GM06990 (cell line): ENCODE measurements at places on chromosomes 2 and 18.

GRCh38 chr2:178949584-178949983, 100.4 kb downstream of the CCDC141 start:
- DNase-seq = no peak

DNA sequence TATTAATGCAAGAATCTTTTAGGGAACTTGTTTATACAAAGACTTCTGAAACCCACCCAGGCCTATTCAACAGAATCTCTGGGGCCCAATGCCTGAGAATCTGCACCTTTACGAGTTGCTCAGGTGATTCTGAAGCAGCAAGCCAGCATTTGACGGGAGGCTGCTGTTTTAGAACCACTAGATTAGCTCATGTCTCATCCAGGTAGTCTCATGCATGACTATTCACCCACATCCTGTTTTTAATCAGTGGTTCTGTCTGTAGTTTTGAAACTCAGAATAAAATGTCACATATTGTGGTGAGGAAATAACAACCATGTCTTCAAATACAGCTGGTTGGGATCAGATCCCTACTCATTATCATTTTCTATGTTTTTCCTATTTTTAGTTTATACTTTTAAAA, 39.5 kb downstream of the CYTIP start:
- DNase-seq = peak; percentile 73

DNA sequence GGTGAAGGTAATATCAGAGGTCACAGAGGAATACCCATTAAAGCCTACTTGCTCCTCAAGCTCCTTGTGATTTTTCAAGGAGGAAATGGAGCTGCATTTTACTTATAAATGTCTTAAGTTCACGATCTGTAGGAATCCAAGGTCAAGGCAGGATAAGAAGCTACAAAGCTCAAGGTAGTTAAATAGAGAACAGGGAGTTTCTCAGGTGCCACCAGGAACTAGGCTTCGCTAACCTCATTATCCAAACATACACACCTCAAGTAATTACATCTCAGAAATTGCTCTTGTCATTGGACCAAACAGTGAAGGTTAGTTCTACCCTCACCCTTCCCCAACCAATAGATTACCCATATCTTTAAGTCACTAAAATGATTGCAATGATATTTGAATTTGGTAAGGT, 317.4 kb upstream of the HNRNPA3 start:
- DNase-seq = no peak

DNA sequence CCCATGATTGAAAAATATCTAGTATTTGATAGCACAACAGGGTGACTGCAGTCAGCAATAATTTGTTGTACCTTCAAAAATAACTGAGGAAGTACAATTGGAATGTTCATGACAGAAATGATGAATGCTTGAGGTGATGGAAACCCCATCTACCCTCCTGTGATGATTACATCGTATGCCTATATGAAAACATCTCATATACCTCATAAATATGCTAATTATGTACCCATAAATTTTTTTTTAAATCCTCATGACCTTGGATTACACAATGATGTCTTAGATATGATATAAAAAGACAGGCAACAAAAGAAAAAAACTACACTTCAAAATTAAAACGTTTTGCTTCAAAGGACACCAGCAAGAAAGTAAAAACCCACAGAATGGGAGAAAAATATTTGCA, 1.4 kb upstream of the POLR1B start:
- no peak for DNase-seq

GRCh38 chr2:189876271-189876670, 92.0 kb downstream of the PMS1 start:
- no peak for DNase-seq

DNA sequence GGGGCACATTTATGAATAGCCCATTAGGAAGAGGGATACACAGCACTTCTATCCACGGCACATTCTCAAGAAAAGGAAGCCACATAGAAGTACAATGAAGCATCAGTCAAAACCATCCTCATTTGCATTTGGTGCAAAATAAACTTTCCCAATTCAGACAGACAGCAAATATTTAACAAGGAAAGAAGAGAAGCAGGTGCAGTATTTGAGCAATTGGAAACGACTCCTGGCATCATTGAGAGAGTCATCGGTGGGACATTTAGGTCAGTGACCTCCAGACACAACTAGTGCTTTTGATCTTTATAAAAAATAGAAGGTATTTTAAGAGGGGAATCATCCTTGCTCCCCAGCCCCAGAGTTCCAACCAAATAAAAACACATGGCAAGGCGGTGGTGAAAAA, 118.0 kb downstream of the MREG start:
- no peak for DNase-seq

GRCh38 chr2:23826771-23827170, 100.2 kb downstream of the ATAD2B start:
- DNase-seq = no peak

DNA sequence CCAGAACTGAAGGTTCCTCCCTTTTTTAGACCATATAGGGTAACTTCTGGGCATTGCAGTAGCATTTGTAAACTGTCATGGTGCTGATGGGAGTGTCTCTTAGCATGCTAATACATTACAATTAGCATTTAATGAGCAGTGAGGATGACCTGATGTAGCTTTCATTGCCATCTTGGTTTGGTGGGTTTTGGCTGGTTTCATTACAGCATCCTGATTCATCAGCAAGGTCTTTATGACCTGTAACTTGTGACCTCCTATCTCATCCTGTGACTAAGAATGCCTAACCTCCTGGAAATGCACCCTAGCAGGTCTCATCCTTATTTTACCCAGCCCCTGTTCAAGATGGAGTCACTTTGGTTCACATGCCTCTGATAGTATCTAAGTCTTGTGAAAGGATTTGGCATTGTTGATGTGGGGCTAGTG, 159.0 kb downstream of the TMX3 start:
- no peak for DNase-seq

- no peak for DNase-seq
Measured at GRCh38 chr2:136383167-136383566, 265.2 kb upstream of the CXCR4 start.

- no peak for DNase-seq
Measured at GRCh38 chr18:49226243-49227000, 234.0 kb downstream of the DYM start.

- DNase-seq = no peak
Measured at GRCh38 chr18:74861154-74861553, 263.5 kb downstream of the ZNF407 start.

- no peak for DNase-seq
Measured at GRCh38 chr2:64704996-64705395, 51.3 kb upstream of the SERTAD2 start.

DNA sequence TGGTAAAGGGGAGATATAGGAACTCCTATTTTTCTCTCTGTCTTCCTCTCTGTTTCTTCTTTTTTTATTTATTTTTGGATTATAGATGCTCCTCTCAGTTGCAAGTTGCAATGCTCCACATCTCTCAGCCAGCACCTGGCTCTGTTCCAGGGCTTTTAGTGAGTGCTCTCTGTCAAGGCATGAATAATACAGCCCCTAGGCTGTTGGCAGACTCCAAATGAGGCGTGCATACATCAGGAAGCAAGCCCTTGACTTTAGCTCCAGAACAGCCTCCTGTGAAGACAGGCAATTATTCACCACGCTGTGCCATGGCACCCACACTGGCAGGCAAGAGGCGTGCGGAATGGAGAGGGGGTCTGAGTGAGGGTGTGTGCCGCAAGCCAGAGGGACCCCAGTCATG, 228.1 kb upstream of the PXDN start:
- DNase-seq = no peak

- DNase-seq = no peak
Measured at GRCh38 chr2:208049441-208049840, 24.1 kb upstream of the PLEKHM3 start.

DNA sequence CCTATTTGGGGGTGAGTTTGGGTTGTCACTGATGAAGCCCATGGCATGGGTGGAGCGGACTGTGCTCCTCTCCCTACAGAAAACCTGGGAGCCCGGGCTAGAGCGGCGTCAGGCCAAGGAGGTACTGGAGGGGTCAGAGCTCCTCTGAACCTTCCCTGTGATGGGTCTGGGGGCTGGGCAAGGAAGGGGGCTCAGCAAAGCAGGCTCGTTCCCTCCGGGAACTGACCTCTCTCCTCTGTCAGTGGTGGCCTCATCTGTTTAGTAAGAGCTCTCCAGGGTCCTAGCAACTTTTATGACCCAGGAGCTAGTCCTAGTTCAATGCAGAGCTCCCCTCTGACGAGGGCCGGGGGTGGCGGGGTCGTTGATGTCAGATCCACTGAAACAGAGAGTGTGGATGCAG, 62.4 kb upstream of the OTOF start:
- DNase-seq = no peak

DNA sequence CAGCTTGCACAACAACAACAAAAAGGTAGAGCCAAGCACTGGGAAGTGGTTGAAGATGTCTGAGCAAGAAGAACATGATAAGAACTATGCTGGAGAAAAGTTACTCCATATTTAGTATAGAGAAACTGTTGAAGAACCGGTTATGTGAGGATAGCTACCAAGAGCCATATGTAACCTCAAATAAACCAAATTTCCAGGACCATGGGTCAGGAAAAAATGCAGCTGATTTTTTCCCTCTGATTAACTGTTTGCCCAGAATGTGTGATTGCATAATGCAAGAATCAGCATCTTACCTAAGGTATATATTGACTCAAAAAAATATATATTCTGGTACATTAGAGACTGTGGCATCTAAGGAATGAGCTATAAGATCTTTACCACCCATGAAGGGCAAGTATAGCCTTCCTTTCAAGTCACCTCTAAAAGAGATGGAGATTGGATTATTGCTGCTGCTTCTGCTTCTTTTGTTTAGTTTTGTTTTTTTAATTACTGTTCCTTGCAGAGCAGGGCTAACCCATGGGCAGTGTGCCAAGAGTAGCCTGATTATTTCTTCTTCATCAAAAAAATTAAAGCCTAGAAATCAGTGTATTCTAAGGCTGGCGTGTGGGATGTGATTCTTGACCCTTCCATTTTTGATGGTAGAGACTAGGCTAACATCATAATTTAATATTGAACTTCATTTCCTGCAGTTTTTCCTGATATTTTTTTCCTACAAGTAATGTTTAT, 76.9 kb upstream of the MAP3K20 start:
- no peak for DNase-seq

GRCh38 chr2:134581877-134582546, 136.8 kb downstream of the TMEM163 start:
- DNase-seq = no peak

DNA sequence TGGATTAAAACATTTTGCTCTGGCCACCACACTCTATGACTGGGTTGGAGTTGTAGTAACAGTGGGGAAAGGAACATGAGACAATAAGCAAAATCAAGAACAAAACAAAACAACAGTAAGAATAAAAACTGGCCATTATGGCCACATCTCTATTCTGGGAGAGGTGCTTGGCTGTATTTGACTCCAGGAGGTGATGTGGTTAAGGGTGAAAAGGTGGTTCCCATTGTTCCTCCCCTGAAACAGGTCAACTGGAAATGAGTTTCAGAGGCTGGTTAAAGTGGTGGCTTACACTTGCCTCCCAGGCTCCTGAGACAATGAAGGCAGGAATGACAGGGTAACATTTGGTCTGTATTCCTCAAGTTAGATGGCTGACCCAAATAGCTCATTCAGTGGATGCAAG, 67.3 kb upstream of the FANCL start:
- DNase-seq = no peak

- DNase-seq = peak; percentile 24
Measured at GRCh38 chr18:50401888-50402287, 27.0 kb downstream of the SKA1 start.

- no peak for DNase-seq
Measured at GRCh38 chr2:203812294-203813221, 55.0 kb upstream of the CTLA4 start.

DNA sequence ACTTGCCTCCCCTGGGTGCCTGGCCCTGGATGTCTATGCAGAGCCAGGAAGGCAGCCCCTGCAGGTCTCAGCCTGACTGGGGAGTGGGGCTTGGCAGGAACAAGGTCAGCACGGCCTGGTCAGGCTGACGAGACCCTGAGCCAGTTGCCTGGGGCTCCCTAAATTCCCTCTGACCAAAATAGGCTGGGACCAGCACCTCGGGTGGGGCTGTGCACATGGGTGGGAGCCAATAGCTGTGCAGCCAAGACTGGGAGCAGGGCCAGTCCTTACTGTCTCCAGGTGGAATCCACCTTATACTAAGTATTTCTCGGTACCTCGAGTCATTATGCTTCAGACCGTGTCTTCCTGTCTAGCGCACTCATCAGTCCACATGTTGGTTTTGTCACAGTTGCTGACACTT, 11.4 kb upstream of the IL1R2 start:
- no peak for DNase-seq

GRCh38 chr2:169093535-169093934, 24.2 kb downstream of the DHRS9 start:
- no peak for DNase-seq

DNA sequence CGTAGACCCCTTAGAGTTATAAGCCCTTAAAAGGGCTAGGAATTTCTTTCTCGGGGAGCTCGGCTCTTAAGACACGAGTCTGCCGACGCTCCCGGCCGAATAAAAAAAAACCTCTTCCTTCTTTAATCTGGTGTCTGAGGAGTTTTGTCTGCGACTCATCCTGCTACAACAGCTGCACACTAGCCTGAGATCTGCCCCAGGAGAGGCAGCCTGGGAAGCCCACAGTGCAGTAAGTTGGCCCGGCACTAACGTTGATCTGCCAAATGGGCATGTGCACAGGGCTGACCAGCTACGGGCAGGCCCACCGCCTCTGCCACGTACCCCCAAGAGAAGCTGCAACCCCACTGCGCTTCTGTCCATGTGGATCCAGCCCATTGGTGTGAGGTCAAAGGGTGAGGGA, 8.4 kb upstream of the LIMS2 start:
- DNase-seq = no peak

GRCh38 chr2:144015036-144015435, 504.9 kb downstream of the ZEB2 start:
- DNase-seq = no peak

- no peak for DNase-seq
Measured at GRCh38 chr18:80176334-80177073, 67.4 kb downstream of the ADNP2 start.

DNA sequence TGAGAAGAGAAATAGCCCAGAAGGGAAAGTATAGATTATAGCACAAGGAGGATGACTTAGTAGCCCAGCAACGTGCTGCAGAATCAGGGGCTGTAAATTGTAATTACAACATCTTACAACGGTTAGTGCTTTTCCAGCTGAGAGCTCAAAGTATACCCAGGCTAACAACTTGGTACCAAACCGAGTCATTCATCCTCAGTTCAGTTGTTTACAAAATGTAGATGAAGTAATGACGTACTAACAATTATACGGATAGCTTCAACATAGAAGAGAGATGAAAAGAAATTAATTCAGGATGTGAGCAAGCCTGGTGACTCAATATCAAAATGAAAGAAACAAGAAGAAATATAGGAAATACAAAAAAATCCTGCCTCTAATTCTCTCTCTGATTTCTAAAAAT, 99.2 kb downstream of the DYNAP start:
- no peak for DNase-seq

- no peak for DNase-seq
Measured at GRCh38 chr18:3048121-3048520, 35.2 kb upstream of the LPIN2 start.

GRCh38 chr2:149538138-149538833, 49.3 kb downstream of the MMADHC start:
- DNase-seq = no peak

GRCh38 chr2:71498261-71498701, 44.9 kb downstream of the DYSF start:
- DNase-seq = no peak

DNA sequence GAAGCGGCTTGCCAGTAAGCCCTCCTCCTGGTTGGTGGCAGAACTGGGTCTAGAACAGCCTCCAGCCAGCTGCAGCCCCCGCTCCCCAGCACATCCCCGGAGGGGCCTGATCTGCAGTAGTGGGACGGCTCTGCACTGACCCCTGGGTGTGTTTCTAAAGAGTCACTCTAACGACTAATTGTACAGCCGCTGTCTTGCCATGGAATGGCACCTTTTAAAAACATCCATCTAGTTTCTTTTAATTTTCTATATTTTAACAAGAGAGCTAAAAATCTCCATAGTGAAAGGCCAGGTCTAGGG, 82.0 kb downstream of the MTCL1 start:
- no peak for DNase-seq
